IPS-NIHi11 (cell line): ENCODE measurements at places on chromosomes 16 and 17.
A peak's percentile ranks its signal among the peaks of the same experiment; 100 is the strongest.

DNA sequence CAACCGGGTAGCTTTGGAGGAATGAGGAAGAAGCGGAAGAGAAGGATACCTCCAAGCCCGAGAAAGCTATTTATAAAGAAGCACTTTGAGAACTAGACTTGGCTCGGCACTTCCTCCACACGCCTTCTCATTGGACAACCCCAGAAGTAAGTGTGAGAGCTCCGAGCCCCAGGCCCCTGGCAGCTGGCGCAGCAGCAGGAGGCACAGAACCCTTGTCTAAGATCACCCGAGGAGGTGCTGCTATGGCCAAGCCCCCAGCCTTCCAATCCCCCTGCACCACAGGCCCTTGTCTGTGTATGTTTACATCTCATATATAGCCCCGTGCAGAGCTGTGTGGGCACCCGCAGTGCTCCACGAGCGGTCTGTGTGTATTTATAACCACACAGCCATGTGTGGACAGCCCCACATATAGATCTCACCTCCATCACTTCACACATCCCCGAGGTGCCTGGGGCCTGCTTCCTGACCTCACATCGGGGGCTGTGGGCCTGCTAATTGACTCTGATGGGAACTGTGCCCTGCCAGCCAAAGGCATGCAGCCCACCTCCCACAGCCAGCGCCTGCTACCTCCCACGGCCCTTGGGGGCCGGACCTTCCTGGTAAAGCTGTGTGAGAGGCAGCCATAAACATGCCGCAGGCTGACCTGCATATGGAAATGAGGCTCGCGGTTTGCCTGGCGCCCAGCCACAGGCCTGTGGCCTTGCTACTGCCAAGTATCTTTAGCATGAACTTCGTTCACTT is 96.1 kb downstream of the C17orf67 start:
- DNase-seq: no peak

DNA sequence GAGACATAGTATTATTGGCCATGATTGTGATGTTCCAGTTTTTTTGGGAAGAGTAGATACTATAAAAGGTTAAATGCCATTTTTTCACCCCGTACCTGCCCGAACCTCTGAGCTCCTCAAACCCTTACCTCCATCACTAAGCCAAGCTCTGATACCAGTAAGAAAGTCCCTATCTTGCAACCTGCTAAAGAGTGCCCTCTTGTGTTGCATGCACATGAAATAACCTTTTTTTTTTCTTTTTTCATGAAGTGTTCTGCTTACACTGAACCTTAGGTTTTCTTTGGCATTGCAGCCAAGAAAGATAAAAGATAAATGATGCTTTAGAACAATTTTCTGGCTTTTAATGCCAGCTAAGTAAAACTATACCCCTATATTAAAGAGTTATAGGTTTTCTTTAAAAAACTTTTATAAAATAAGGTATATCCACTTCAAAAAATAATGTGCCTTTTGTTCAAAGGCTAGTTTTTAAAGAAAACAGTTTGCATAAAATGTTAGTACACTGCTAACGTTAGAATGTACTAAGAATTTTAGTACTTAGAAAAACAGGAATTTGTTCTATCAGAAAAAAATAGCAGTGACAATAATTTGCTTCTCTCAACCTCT is 295.3 kb upstream of the PMFBP1 start:
- peak; percentile 39 for DNase-seq

- no peak for DNase-seq
These were observed at the start of gene TNFRSF17 for GRCh38 chr16:11964761-11965551. Gene TNFRSF17 (plus strand): TSS chr16:11965210. CDS start chr16:11965325, 115 bp downstream.

DNA sequence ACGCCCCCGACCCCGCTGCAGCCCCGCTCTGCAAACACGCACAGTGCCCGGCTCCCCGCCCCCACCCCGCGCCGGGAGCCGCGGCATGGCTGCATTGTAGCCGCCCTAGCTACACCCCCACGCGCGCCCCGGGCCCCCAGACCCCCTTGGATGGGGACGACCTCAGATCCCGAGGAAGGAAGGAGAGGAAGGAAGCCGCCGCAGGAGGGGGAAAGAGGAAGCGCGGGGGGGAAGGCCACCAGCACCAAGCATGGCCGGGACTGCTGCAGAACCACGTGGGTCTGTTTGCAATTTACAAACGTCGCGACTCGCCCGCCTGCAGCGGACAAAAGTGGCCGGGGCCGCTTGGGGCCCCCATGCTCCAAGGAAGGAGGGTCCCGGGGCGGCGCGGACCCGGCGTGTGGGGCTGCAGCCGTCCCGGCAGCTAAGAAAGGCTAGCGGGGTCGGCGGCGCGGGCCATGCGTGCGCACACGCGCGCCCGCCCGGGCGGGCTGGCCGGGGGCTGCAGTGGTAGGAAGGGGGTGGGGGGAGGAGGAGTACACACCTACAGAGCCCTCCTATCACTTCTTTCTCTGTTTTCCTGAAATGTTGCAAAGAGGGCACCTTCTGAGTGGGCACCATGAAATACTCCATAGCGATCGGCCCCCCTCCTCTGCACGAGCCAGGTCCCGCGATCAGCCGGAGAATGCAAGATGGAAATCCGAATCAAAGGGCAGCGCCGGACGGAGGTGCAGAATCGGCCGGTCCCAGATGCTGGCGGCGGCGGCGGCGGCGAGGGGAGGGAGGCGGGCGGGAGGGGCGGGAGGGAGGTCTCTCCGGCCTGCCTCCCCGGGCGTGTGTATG is 488 bp downstream of the TFAP4 start:
- DNase-seq: peak; percentile 48

DNA sequence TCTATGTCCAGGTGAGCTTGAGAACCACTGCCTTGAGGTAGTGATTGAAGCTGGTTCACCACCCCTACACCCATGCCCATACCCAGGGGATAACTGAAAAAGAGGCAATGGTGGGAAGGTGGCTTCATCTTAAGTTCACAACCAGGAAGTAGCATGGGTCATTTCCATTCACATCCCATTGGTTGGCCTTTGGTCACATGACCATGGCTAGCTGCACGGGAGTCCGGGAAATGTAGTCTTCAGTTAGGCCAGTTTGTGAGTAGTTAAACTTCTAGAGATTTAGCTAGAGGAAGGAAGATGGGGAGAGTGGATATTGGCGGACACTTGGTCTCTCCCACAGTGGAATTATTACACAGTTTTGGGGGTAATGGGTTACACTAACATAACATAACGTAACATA is 92.9 kb downstream of the RGS9 start:
- peak; percentile 29 for DNase-seq

DNA sequence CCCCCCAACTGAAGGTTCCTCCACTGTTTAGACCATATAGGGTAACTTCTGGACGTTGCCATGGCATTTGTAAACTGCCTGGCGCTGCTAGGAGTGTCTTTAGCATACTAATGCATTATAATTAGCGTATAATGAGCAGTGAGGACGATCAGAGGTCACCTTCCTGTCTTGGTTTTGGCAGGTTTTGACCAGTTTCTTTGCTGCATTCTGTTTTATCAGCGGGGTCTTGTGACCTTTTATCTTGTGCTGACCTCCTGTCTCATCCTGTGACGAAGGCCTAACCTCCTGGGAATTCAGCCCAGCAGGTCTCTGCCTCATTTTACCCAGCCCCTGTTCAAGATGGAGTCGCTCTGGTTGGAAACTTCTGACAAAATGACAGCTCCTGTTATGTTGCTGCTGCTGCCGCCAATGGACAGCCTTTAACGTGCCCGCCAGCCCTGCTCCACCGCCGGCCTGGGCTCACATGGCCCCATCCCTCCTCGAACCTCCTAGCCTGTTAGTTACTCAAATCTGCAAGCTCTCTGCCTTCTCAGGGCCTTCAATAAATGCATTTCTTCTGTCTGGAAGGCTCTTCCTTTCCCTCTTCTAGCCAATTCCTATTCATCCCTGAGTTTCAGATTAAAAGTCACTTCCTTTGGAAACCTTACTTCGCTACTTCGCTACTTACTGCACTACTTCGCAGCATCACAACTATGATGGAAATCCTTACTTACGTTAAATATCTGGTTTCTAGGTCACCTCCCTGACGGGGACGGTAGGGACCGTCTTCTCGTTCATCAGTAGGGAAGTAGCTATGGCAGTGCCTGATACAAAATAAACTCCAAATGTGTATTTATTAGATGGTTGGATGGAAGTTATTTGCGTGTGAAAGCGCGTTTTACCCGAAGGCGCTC is 640 bp upstream of the NAGLU start:
- DNase-seq: no peak

GRCh38 chr17:76189741-76190140 is 48.7 kb upstream of the FOXJ1 start:
- no peak for DNase-seq

- DNase-seq: no peak
These were observed 172.8 kb downstream of the RAB11FIP4 start for GRCh38 chr17:31564291-31564690.

DNA sequence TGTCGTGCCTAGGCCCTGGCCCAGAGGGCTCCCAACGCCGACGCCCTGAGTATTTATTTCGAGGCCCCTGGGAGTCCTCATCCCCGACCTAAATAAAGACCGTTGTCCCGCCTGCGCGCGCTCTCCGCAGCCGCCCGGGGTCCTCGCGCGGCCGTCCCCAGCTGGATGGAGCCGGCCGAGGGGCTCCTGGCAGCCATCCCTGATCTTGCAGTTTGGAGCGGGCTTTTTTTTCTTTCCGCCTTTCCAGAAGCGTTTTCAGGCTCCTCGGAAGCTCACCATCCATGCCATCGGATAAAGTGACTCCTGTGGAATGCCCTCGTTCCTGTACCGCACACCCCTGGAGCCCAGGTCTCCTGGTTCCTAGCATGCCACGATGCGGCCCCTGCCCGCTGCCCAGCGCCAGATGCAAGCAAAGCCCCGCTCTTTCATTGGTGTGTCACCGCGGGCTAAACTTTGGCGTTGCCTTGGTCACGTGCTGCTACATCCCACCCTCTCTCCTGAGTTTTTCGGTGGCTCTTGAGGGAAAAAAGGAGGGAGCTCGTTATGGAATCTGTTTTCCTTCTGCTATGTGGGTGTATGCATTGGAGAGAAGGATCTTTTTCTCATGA is 716 bp downstream of the TMEM94 start:
- peak; percentile 60 for DNase-seq
